Smooth muscle cell of the umbilical artery (primary cell): ENCODE measurements at places on chromosomes 3 and 15. TPM values are rescaled to one million over a fixed set of nuclear protein-coding genes. Genes with fewer than 3 reads are reported as not detected.

The RLBP1 gene
- total RNA-seq: not detected in 2 replicates

The LIPH gene
- total RNA-seq: not detected in 2 replicates

The COL6A5 gene
- under 0.01 TPM in 1 of 2 replicates, not detected in the other for total RNA-seq

The ACSBG1 gene
- 0.05 TPM in 1 of 2 replicates, not detected in the other for total RNA-seq

The C3orf62 gene
- 1.4 and 1.5 TPM in 2 replicates for total RNA-seq

The SKOR1 gene
- 0.09 TPM in 1 of 2 replicates, not detected in the other for total RNA-seq

The GOLGA8N gene
- 3.5 and 4.8 TPM in 2 replicates for total RNA-seq

The NISCH gene
- total RNA-seq: 102 and 113 TPM in 2 replicates

The KBTBD12 gene
- total RNA-seq: not detected in 2 replicates
